HepG2 (cell line): ENCODE measurements at places on chromosomes 5 and 9. TPM values are rescaled to one million over a fixed set of nuclear protein-coding genes. Genes with fewer than 3 reads are reported as not detected.

DNA sequence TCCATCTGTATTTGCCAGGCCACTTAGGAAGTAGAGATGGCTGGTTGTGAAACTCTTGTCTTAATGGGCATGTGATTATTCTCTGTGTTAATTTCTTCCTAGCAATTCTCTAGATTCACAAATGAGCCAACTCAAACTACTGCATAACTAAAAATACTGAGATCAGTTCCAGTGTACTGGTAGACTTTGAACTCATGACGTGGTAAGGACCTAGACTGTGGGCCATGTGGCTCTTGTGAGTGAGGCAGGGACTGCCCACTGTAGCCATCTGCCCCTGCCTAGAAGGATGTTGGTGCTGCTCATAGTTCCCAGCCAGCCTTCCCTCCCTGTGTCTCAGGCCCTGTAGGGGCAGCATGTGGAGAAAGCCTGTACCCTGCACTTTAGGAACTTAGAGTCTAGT, 47.4 kb downstream of the CYSTM1 start:
- peak overlapping the region; percentile 2 for H3K27ac ChIP-seq
- peak; percentile 57 for DNase-seq
- no peaks in the 10 kb centered on the region for H3K27me3 ChIP-seq
- peaks cover 73% of the 10 kb centered on the region for H3K4me1 ChIP-seq

DNA sequence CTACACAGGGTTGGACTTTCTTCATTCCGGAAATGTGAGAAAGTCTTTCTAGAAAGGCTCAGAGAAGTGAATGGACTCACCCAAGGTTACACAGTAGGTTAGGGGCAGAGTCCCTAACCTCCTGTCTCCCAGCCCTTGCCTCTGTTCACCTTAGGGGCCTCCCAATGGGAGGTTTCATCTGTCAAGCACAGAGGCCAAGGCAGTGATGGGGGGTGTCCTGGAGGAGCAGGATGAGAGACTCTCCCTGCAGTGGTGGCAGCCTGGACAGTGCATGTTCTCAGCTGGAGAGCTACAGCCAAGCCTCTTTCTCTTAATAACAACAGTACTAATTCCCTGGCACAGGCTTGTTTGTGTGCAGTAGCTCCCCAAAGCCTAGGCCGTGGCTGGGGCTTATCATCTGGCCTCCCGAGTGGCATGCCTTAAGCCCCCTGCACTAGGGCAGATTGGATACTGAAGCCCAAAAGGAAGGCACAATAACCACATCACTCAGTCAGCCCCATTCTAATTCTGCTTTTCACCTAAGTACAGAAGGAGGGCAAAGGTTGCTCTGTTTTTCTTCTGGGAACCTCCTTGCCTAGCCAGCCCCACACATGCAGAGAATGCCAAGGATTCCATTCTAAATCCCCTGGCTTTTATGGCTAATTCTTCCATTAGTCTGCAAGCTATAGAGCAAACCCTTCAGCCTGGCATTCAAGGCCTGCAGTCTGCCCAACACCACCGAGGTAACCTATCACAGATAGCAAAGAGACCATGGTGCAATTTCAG, 50.2 kb upstream of the XPA start:
- H3K27me3 ChIP-seq, result no peaks in the 10 kb centered on the region
- H3K27ac ChIP-seq, result no peak overlapping the region
- H3K4me3 ChIP-seq, result no peak overlapping the region
- DNase-seq, result no peak

- no peaks in the 10 kb centered on the region for H3K4me1 ChIP-seq
- H3K27ac ChIP-seq, result no peak overlapping the region
- no peaks in the 10 kb centered on the region for H3K36me3 ChIP-seq
- H3K27me3 ChIP-seq, result peaks cover 3% of the 10 kb centered on the region; the same call in 2 of the 3 replicates
- H3K4me3 ChIP-seq, result no peak overlapping the region
- DNase-seq, result no peak
Measured at GRCh38 chr9:99345942-99346341, 123.9 kb downstream of the SEC61B start.

GRCh38 chr5:174337276-174338184, 292.0 kb downstream of the NSG2 start:
- H3K4me1 ChIP-seq, result no peaks in the 10 kb centered on the region
- H3K27me3 ChIP-seq, result peaks cover 27% of the 10 kb centered on the region; the same call in 2 of the 3 replicates
- H3K4me3 ChIP-seq, result no peak overlapping the region
- H3K27ac ChIP-seq, result no peak overlapping the region

DNA sequence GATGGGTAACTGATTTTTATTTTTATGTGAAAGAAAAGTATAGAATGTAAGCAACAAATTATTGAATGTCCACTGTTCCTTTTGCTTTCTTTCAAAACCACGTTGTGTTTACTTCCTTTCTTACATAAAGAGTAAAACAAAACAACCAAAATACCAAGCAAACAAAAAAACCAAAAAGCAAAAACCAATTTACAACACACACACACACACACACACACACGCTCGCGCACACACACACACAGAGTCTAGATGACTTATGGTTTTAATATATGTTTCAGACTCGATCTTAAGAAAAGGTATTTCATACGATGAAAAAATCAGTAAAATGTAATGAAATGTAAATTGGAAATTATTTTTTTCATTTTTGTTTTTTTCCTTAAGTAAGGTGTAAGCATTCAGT, 80.3 kb downstream of the ADGRV1 start:
- no peaks in the 10 kb centered on the region for H3K27me3 ChIP-seq
- H3K4me1 ChIP-seq, result no peaks in the 10 kb centered on the region
- no peak overlapping the region for H3K4me3 ChIP-seq
- no peak overlapping the region for H3K27ac ChIP-seq

DNA sequence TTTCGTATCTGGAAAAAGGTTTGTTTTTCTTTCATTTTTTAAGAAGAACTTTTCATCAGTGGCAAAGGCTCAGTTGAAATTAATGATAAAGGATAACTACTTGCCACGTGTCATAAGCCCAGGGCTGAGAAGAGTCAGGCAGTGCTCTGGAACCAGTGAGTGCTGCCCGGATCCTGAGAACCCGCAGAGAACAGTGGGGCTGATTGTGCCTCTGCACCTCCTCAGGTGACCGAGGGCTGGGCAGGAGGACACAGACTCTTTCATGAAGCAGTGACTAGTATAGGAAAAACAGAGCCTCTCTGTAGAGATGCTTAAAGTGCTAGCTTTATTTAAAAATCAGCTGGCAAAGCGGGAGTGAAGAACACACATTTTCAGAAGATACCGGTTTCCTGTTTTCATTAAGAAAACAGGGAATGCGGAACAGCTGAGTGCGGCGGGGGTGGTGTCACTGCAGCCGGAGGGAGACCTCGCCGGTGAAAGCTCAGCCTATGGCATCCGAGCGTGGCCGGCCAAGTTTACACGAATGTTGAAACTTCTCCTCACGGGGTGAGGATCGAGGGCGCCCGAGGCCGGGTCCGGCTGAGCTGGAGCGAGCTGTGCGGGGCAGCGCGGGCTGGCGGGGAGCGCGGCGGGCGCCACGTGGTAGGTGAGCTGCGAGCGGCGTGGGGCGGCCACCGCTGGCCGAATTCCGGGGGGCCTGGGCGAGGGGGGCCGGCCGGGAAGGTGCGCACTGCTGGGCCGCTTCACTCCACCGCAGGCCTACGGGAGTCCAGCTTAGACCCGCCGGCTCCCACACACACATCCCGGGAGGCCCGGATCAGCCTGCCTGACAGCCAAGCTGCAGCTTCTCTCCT, 134.7 kb upstream of the DMRT1 start:
- peak; percentile 85 for DNase-seq
- no peaks in the 10 kb centered on the region for H3K27me3 ChIP-seq
- peaks cover 84% of the 10 kb centered on the region for H3K4me1 ChIP-seq
- H3K36me3 ChIP-seq, result peaks cover 11% of the 10 kb centered on the region

GRCh38 chr5:95919658-95920057, 42.0 kb downstream of the ELL2 start:
- H3K4me1 ChIP-seq, result peaks cover 95% of the 10 kb centered on the region
- no peak for DNase-seq
- no peaks in the 10 kb centered on the region for H3K27me3 ChIP-seq

GRCh38 chr9:131577005-131578000, 32.0 kb downstream of the PRRT1B start:
- H3K36me3 ChIP-seq, result peaks cover 6% of the 10 kb centered on the region; the same call in 1 of the 2 replicates
- no peak for DNase-seq
- H3K4me3 ChIP-seq, result no peak overlapping the region

- H3K27me3 ChIP-seq, result peaks cover 6% of the 10 kb centered on the region
- DNase-seq, result no peak
- no peak overlapping the region for H3K4me3 ChIP-seq
- no peaks in the 10 kb centered on the region for H3K36me3 ChIP-seq
- H3K27ac ChIP-seq, result no peak overlapping the region
Measured at GRCh38 chr9:135763716-135764446, 61.9 kb downstream of the KCNT1 start.

GRCh38 chr5:39891376-39891775, 466.6 kb upstream of the DAB2 start:
- H3K27ac ChIP-seq, result no peak overlapping the region
- no peak overlapping the region for H3K4me3 ChIP-seq
- no peaks in the 10 kb centered on the region for H3K27me3 ChIP-seq
- H3K4me1 ChIP-seq, result no peaks in the 10 kb centered on the region
- H3K36me3 ChIP-seq, result no peaks in the 10 kb centered on the region

DNA sequence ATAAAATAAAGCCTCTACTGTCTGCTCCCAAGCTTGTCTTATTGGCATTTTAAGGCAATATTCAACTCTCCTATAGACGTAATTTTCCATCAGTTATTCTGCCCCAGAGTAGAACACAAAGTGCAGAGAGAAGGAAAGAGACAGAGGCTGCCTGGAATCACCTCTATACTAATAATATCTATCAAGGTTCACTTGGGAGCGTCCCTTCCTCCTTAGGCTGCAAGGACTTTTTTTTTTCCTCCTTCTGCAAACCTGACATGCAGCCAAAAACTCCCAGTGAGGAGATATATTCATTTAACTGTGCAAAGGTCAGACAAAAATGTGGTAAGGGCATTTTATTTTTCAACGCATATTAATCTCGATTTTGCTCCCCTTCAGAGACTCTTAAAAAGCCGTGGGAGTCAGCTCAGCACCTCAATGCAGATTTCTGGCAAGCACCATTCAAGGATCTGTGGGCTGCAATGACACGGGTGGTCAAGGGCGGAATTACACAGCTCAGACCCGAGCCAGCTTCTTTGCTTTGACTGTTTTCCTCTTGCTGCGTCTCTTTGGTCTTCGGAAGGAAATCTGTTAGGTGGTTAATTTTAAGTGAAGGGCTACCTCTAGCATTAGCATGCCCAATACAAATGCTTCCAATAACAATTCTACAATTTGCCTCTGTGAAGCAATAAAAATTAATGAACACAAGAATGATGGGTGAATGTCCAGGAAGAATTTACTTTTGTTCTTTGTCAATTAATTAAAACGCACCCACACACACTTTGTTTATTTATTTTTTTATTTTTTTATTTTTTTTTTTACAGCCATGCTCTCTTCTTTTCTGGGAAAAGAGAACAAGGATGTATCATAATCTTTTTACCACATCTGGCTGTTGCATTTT, 587.7 kb upstream of the GRAMD2B start:
- no peak overlapping the region for H3K4me3 ChIP-seq
- H3K27me3 ChIP-seq, result no peaks in the 10 kb centered on the region
- DNase-seq, result peak; percentile 1
- no peaks in the 10 kb centered on the region for H3K4me1 ChIP-seq
- H3K27ac ChIP-seq, result no peak overlapping the region

GRCh38 chr9:106771608-106772007, 91.4 kb upstream of the ZNF462 start:
- DNase-seq, result no peak
- no peaks in the 10 kb centered on the region for H3K27me3 ChIP-seq
- no peaks in the 10 kb centered on the region for H3K36me3 ChIP-seq
- no peak overlapping the region for H3K4me3 ChIP-seq
- no peaks in the 10 kb centered on the region for H3K4me1 ChIP-seq
- H3K27ac ChIP-seq, result no peak overlapping the region

DNA sequence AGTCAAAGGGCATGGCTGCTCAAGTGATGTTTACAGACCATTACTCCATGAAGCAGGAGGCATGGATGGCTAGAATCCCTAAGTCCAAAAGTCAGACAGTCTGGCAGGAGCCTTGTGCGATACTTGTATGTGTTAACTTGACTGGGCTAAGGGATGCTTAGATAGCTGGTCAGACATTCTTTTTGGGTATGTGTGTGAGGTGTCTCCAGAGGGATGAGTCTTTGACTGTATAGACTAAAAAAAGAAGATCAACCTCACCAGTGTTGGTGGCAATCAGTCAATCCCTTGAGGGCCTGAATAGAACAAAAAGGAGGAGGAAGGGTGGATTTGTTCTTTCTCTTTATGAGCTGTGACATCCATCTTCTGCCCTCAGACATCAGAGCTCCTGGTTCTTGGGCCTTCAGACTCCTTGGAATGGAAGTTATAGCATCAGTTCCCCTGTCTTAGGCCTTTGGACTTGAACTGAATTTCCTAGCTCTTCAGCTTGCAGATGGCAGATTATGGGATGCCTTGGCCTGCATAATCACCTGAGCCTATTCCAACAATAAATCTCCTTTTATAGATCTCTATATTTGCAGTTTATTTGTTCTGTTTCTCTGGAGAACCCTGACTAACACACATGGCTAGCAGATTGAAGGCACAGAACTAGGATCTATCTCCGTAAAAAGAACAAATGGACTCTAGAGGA, 9.7 kb upstream of the HSPB3 start:
- no peaks in the 10 kb centered on the region for H3K36me3 ChIP-seq
- H3K4me1 ChIP-seq, result no peaks in the 10 kb centered on the region
- H3K27me3 ChIP-seq, result 0 out of 3 replicates have a peak, but pooled peaks cover 4% of the 10 kb centered on the region
- no peak for DNase-seq
- no peak overlapping the region for H3K27ac ChIP-seq

DNA sequence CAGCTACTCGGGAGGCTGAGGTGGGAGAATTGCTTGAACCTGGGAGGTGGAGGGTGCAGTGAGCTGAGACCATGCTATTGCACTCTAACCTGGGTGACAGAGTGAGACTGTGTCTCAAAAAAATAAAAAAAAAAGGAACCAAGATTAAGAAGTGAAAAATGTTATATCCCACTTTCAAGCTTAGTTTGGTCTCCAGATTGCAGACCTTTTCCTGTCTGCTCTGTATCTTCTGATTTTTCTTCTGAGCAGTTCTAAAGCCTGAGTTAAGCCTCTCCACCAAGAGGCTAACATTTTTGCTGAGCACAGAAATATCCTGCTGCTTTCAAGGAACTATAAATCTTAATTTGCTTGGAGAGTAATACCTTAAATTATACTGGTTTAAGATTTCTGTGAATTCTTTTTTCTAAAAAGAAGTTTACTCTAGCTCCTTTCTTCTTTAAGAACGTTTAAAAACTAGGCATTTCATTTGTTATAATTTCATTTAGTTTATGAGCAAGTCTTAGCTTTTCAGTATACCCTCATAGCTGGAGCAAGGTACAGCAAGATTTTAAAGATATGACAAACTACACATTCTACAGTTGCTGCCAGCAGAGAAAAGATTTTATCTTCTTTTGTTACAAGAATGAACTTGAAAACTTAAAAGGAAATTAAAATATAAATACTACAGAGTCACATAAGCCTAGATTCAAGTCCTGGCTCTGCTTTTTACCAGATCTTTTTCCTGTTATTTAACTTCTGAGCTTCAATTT, 55.0 kb downstream of the GARNL3 start:
- no peak for DNase-seq
- H3K27me3 ChIP-seq, result no peaks in the 10 kb centered on the region
- no peaks in the 10 kb centered on the region for H3K4me1 ChIP-seq

DMRT1 gene
- total RNA-seq, result not detected in 2 replicates

TMEM252 gene
- not detected in 2 replicates for total RNA-seq
